ENCODE measurements at places on chromosomes 16 and 17.

GRCh38 chr16:84917492-84917891, 93.8 kb downstream of the ZDHHC7 start:
- DNase-seq, result no peak

DNA sequence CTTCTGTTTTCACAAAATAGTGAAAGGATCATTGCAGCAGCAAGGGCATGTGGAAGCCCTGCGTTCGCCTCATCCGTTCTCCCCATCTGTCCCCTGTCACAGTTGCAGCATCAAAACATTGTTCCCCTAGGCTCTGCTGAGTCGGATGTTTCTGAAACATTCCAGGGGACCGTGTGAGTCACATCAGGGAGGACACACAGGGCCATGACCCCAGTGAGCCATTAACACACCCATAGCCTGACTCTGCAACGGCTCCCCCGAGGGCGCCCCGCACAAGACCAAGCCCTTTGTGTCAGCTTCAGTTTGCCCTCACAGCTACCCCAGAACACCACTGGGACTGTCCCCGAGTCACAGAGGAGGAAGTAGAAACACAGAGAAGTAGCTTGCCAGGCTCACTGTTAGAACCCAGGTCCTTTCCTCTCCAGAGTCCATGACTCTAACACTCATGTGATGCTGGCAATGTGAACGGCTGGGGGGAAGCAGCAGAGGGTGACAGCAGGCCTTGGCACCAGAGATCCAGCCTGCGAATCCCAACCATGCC, 63.3 kb upstream of the HSBP1 start:
- DNase-seq, result no peak

DNA sequence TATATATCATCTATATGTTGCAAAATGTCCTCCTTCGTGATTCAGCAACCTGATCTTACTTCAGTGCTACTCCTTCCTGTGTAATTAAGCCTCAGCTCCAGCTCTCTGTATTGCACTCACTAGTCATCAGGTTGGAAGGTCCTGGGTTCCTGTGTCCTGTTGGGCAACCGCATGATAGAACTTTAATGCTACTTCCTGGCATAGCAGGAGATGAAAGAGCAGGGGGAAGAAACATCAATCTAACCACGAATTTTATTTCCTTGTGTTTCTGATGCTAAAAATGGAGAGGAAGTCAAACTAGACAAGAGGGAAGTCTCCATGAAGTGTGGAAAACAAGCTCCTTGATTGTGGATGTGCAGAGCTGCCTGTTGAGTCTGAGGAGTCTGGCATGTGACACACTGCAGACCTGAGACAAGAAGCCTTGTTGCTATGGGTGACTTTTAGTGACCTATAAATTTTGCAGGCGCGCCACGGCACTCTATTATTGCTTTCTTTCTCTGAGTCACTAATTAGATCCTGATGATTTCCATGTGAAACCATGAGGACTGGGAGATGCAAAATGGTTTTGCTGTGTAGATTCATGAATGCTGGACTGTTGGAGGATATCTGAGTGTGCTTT, 25.6 kb downstream of the IGSF6 start:
- no peak for DNase-seq

- no peak for DNase-seq
Measured at GRCh38 chr16:51818342-51818944, 667.4 kb upstream of the SALL1 start.

DNA sequence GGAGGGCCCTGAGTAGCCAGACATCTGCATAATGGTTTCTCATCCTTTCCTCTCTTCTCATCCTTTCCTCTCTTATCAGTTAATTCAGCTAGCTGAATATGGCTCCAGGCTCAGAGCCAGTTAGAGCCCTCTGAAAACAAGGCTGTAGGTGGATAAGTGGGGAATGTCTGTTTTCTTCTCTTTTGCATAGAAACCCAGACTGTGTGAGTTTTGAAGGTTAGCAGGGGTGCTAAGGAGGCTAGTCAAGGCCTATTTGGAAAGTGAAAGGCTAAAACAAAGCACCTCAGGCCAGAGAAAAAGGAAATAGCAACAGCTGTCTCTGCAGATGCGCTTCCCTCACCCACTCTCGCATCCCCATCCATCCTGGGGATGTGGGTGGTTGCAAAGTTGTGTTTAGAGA, 420.9 kb downstream of the SHISA9 start:
- DNase-seq, result no peak

DNA sequence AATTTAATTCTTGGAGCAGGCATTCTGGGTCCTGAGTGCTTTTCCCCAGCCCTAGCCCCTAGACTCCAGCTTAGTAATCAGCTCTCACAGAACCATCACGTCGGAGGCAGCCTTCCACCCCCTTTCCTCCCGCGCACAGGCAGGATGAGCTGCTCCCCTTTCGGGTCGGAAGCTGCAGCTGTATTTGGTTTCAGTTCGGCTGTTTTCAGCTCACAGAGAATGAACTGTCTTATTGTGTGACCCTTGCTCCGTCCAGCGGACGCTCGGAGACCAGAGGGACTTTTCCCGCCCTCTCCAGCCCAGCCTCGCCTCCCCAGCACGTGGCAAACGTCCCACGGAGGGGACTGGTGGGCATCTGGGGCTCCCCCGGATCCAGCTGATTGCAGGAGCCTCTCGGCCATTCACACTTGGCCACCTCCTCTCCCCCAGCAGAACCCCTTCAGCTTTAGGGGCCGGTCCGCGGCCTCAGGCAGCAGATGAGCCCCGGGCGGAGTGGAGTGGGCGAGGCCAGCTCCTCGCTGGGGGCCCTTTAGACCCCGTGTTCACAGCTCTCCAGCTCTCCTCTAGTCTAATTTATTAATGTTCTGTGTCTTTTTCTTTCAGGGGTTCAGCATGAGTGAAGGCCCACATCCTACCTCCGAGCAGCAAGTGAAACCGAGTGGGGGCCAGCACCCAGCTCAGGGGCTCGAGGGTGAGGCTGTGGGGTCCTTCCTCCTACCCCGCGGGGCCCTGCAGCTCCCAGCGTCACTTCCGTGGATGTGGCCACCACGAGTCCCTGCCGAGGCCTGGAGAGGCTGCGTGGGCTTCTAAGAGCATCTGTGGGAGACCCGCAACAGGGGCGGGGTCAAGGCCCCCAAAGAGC, 863 bp upstream of the UTS2R start:
- DNase-seq, result peak; percentile 68

DNA sequence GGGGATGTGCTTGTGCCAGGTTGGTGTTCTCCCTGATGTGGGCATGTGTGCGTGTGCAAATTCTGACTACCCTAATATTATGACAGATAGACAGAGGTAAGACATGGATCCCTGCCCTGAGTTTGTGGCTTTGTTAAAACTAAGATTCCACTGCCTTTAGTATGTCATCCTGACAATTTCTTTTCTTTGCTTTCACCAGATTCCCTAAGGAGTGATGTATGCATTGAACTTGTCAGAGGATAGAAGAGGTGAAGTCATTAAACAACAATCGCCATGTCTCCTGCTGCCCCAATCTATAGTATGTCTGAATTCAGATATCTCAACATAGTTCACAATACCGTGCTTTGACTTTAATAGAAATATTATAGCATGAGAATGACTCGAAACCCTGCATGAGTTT, 137.1 kb upstream of the ELAC2 start:
- DNase-seq, result no peak

GRCh38 chr16:9787717-9788116, 394.5 kb downstream of the GRIN2A start:
- no peak for DNase-seq

DNA sequence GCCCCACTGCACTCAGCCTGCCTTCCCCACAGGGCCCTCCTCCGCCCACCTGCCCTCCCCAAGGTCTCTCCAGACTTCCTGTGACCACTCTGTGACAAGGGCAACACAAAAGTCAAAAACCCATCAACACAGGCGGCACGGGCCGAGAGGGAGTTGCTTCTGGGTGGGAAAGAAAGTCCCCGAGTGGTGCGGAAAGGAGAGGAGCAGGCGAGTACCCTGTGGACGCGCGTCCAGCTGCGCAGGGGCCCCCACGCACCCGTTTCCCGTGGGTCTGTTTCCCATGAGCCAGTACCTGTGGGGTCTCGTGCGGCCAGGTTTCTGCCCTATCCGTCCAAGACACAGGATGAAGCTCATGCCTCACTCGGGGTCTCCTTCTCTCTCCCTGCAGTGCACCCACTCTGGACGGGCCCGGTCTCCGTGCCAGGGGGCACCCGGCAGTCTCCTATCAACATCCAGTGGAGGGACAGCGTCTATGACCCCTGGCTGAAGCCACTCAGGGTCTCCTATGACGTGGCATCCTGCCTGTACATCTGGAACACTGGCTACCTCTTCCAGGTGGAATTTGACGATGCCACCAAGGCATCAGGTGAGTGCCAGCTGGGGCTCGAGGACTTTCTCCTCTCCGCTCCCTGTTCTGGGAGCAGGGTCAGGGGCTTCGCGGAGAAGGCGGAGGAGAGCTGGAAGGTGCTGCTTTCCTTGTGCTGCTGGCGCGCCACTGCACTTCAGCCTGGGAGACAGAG, 12.2 kb downstream of the CD2BP2 start:
- peak; percentile 47 for DNase-seq

- no peak for DNase-seq
Measured at GRCh38 chr17:39716879-39717536, 13.3 kb downstream of the MIEN1 start.

- DNase-seq, result peak; percentile 57
Measured at GRCh38 chr17:77204536-77204935, 63.8 kb downstream of the SEC14L1 start.

DNA sequence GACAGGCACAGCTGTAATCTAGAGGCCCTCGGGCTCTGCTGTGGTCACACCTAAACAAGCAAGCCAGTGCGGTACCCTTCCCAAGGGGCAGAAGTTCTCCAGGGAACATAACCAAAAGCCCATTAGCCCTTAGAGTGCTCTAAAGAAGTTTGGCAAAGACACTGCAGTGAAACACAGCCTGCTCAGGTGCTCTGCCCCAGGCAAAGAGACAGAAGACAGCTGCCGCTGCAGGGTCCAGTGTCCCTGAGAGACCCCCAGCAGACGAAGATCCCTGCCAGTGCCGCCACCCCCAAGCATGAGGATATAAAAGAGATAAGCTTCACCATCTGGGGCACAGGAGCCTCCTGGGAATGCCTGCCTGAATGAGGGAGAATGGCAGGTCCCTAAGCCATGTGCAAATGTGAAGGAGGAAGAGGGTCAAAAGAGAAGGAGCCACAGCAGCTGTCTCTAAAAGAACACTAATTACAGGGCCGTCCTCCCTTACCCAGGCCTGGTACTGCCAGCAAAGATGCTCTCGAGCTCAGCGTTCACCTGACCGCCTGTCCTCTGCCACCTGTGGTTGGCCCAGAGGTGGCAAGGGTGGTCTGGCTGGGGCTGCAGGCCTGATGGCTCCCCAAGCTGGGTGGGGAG, 29.7 kb downstream of the CUEDC1 start:
- DNase-seq, result no peak

DNA sequence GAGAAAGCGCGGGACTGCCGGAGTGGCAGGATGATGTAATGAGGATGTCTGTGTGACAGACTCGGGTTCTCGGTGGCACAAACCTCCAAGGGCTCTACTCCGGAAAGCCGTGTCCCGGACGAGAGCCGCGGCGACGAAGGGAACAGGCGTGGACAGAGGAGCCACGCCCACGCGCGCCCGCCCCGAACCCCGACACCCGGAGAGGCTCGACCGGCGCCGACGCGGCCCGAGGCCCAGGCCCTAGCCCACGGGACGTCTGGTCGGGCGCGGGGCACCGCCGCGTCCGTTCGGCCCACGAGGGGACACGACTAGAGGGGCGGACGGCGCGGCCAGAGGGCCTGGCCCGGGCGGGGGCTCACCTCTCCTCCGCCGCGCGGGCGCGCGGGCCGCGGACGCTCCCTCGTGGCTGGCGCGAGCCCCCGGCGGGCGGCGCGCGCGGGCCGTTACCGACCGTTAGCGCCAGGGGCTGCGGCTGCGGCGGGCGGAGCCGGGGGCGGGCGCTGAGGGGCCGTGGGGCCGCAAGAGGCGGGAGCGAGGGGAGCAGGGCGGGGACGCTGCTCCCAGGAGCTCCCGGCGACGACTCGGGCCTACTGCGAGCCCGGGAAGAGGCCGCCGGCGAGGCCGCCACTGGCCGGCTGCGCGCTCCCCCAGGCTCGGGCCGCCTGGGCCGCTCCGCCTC, 2.1 kb upstream of the IRX5 start:
- peak; percentile 76 for DNase-seq

DNA sequence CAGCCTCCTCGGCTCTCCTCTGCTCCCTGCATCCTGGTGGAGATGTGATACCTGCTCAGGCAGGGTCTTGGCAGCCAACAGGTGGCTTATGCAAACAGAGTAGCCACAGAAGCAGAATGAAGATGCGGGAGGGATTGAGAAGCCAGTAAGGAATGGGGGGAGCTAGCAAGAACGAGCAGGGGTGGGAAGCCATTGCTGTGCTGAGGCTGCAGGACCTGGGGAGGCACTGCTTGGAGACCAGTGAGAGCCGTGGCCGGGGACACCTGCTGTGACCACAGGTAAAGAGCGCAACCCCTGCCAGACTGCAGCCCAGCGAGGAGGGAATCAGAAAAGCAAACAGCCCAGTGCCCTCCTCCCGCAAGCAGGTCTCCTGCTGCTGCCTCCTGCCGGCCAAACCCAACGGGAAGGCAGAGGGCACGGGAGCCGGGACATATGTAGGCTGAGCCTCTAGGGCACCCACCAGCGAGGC, 14.7 kb downstream of the AIPL1 start:
- DNase-seq, result no peak

DNA sequence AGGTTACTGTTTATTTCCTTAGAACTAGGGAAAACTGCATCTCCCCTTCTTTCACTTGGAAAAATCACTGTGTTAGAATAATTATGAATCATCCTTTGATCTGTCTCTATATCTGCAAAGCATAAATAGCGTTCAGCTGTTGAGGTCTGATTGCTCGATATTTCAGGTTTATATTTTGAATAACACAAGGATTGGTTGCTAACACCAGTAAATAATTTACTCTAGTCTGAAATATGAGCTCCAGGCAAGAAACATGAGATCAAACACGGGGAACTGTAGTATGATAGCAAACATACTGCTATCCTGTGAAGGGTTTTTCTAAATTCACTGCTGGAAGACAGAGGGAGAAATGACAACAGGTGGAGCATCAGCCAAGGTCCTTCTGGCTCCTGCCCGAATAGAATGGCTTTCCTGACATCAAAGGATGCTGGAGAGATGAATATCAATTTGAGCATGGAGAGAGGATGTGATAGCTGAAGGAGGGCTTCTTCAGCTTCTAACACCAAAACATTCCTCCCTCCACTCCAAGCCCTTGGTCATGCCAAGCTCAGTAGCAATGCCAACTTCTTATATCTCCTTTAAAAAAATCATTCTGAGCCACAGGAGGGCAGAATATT, 450.3 kb downstream of the SHISA9 start:
- DNase-seq, result no peak

Measured in activated effector memory CD4-positive, alpha-beta T cell treated with anti-CD3 and anti-CD28 coated beads, Interleukin-2, amount 50 U/mL, for 16 hours (primary cell).